Esophagus muscularis mucosa (tissue), 4 donors: ENCODE measurements at places on chromosomes 16 and 17.

DNA sequence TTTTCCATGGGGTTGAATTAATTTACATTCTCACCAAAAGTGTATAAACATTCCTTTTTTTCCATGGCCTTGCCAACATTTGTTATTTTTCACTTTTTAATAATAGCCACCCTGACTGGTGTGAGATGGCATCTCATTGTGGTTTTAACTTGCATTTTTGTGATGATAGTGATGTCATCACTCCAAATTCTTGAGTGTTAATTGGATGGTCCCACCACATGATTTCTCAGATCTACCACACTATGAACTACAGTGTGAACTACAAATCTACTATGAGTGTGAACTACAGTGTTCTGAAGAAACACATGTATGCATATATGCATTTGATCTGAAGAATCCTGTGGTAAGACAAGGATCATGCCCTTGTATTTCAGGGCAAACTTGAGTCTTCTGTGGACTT, 340.1 kb downstream of the ABCC12 start:
- DNase-seq, result no peak

DNA sequence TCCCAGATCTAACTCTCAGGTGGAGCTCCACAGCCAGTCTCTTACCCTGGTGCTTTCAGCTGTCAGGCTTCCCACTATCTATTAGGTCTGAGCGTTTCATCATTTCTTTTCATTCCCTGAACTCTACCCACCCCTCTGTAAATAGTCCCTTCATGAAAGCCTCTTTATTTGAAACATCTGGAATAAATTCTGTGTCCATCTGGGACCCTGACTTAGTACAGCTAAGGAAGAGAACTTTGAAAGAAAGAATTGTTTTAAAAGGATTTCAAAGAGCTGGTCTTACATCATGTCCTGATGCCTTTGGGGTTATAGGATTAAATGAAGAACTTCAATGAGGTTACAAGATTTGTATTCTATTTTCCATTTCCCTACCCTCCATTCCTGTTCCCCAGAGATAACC, 388.5 kb upstream of the CA10 start:
- DNase-seq, result no peak

GRCh38 chr17:73324160-73324475, 12.3 kb upstream of the CDC42EP4 start:
- no peak for DNase-seq

DNA sequence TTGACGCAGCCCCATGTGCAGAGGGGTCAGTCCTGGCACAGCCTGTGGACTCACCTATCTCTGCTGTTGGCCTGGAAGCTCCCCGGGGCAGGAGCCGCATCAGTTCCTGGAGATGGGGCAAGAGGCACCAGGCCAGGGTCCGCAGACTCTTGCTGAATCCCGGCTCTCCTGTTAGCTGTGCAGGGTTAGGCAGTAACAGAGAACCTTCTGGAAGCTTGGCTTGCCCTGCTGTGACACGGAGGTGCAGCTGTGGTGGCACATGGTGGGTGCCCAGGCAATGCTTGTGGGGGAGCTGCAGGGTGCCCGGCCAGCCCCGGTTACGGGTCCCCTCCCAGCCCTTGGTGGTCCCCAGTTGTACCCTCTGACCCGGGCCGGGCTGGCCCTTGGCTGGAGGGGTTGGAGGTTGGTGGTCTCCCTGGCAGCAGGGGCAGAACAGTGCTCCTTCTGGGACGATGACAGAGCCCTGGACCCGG, 26.0 kb upstream of the ZNF469 start:
- no peak for DNase-seq

DNA sequence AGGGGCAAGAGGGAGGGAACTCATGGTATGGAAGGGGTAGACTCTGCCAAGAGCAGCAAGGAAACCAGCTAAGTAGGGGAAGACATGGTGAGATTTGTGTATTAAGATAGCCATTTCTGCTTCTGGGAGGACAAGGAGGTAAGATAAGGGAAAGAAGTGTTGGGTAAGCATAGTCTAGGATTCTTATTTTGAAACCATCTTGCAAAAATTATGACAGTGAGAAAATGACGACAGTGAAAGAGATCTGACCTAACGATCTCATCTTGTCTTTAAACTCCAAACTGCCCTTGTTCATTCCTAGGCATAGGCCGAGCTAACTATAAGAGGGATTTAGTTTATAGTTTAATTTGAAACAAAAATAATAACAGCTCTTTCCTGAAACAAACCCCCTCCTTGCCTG, 5.6 kb upstream of the RBL2 start:
- DNase-seq, result no peak

DNA sequence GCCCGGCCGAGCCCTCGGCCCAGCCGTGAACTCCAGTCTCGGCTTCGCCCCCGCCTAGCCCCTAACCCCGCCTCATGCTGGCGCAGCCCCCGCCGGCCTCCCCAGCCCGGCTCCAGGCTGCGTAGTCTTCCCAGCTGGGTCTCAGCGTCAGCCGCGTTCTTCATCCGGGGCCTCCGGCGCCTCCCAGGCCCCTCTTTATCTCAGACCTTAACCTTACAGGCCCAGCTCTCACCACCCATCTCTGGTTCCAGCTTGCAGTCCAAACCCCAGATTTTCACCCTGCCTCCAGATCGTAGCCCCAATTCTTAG, at the start of gene PROCA1:
Gene PROCA1, minus strand, starts transcription at position 166 of the 309 bp plus-strand sequence. CDS start 228 bp downstream, outside the sequence.
- no peak for DNase-seq

GRCh38 chr17:2390199-2390836, 10.5 kb downstream of the MNT start:
- DNase-seq, result no peak

- DNase-seq, result no peak
Observed at GRCh38 chr17:71180801-71181385, 939.9 kb upstream of the SOX9 start.
